Right cardiac atrium (tissue), 5 donors: ENCODE measurements at places on chromosomes 2 and 18. TPM values are rescaled to one million over a fixed set of nuclear protein-coding genes. Genes with fewer than 3 reads are reported as not detected.

GRCh38 chr2:154914561-154914960 is 216.1 kb downstream of the KCNJ3 start:
- no peak for DNase-seq

Gene DHRS9
- total RNA-seq, result 46.3 TPM

Gene LYPD6B
- not detected for total RNA-seq

GRCh38 chr2:54408288-54408687 is 47.8 kb upstream of the SPTBN1 start:
- DNase-seq, result no peak

DNA sequence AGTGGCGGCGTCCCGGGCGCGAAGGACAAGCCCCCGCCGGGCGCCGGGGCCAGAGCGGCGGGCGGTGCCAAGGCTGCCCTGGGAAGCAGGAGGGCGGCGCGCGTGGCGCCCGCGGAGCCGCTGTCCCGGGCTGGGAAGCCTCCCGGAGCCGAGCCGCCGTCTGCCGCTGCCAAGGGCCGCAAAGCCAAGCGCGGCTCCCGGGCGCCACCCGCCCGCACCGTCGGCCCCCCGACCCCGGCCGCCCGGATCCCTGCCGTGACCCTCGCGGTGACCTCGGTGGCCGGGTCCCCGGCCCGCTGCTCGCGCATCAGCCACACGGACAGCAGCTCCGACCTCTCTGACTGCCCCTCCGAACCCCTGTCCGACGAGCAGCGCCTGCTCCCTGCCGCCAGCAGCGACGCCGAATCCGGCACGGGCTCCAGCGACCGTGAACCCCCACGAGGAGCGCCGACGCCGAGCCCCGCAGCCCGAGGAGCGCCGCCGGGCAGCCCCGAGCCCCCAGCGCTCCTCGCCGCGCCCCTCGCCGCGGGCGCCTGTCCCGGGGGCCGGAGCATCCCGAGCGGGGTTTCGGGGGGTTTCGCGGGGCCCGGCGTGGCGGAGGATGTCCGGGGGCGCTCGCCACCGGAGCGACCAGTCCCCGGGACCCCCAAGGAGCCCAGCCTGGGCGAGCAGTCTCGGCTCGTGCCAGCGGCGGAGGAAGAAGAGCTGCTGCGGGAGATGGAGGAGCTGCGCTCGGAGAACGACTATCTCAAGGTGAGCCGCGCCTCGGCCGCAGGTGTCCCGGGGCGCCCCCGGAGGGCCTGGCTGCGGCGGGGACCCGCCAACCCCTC is 820 bp downstream of the MTCL1 start:
- DNase-seq, result peak; percentile 72

- no peak for DNase-seq
These were observed 24.2 kb downstream of the CENPA start for GRCh38 chr2:26809876-26810577.

Gene CDH2
- total RNA-seq, result 338 TPM

GRCh38 chr2:86787736-86788135 is 3.0 kb downstream of the CD8A start:
- peak; percentile 66 for DNase-seq

DNA sequence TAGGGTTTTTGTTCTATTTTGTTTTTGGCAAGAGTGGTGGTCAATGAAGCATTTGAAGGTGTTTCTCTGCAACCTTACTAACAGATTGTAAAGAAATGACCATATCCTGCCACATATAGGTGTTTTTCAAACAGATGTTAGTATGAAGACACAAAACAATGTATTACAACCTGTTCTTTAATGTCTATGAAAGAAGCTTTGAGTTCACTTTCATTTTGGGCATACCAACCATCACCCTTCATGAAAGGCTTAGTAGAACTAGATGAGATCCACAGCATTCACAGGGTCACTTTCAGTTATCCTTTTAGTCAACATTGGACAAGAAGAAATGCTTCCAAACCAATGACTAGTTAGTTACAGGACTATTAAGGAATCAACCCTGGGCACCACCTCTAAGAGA is 95.1 kb downstream of the EHBP1 start:
- DNase-seq, result no peak

GRCh38 chr18:78721981-78722380 is 257.6 kb upstream of the SALL3 start:
- DNase-seq, result no peak

- no peak for DNase-seq
These were observed 13.1 kb downstream of the GNLY start for GRCh38 chr2:85707304-85707703.

GRCh38 chr2:223835701-223836532 is 1.5 kb downstream of the AP1S3 start:
- no peak for DNase-seq

GRCh38 chr2:238560234-238560633 is 133.5 kb downstream of the ASB1 start:
- no peak for DNase-seq

DNA sequence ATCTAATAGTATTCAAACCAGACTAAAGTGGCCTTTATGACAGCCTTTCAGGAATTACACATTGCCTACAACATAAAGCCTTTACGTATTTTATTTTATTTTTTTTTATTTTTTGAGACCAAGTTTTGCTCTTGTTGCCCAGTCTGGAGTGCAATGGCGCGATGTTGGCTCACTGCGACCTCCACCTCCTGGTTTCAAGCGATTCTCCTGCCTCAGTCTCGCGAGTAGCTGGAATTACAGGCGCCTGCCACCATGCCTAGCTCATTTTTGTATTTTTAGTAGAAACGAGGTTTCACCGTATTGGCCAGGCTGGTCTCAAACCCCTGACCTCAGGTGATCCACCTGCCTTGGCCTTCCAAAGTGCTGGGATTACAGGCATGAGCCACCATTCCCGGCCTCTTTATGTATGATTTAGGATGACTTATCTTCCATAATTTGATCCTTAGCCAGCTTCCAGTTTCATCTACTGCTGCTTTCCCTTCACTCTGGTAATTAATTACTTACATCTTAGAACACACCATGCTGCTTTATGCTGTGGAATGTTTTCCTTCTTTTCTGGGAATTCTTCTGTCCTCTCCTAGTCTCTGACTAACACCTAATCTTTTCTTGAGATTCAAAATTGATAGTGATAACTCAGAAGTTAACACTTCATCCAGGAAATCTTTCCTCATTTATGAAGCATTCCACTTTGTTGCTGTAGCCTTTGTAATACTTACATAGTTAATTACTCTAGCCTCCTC is 2.6 kb downstream of the USP14 start:
- no peak for DNase-seq

DNA sequence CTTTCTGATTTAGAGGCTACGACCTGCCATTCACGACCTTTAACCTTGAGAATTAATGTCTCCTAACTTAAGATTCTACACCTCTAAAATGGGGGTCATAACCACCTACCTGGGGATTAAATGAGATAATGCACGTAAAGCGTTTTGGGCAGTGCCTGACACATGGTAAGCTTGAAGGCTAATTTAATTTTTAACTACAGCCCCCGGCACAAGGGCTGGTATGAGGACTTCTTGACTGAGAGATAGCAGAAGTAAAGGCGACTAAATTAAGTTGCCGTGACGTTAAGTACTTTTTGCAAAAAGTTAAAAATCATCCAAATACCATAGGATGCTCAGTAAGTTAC is 549 bp downstream of the MRPL35 start:
- no peak for DNase-seq

Gene C2orf80
- total RNA-seq, result not detected

DNA sequence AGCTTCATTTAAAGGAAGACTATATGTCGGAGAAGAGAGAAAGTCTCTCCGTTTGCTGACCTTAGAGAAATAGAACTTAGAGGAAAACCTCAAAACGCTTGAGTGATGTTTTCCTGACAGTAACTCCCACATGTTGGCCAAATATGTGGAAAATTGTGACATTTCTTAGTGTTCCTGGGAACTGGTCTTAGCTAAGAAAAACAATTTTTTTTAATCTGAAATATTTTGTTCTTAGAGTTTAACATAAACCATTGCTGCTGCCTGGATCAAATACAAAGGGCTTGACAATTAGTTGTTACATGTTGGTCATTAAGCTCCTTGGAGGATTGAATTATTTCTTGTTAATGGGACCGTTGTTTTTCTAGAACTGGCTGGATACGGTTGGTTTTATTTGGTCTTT is 16.3 kb downstream of the DYNC2LI1 start:
- DNase-seq, result no peak

DNA sequence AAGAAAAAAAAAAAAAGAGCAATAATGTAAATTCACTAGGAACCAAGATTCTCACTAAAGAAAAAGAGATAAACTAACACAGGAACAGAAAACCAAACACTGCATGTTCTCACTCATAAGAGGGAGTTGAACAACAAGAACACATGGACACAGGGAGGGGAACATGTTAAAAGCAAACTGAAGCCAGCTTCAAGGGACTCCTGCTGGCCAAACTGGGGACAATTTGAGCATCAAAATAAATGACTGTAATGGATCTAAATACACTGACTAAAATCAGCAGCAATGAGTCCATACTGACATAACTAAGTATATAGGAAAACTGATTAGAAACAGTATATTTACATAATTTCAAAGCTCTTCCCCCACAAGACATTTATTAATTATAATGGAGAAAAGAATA is 73.0 kb downstream of the FARSB start:
- no peak for DNase-seq

DNA sequence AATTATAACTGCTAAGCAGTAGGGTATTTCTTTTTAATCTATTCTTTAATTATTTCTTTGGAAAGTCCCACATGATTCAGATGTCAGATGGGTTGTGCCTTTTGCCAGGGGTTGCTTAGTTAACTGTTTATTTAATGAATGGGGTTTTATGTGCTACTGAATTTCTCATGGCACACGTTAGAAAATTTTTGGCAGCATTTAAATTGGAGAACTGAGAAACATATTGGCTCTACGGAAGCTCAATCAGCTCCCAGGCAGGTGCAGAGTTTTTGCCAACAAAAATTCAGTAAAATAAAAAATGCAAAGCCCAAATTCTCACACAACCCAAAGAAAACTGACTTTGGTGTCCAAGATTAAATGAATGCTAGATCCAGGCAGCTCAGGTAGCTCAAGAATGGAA is 467.2 kb downstream of the NRXN1 start:
- DNase-seq, result no peak

DNA sequence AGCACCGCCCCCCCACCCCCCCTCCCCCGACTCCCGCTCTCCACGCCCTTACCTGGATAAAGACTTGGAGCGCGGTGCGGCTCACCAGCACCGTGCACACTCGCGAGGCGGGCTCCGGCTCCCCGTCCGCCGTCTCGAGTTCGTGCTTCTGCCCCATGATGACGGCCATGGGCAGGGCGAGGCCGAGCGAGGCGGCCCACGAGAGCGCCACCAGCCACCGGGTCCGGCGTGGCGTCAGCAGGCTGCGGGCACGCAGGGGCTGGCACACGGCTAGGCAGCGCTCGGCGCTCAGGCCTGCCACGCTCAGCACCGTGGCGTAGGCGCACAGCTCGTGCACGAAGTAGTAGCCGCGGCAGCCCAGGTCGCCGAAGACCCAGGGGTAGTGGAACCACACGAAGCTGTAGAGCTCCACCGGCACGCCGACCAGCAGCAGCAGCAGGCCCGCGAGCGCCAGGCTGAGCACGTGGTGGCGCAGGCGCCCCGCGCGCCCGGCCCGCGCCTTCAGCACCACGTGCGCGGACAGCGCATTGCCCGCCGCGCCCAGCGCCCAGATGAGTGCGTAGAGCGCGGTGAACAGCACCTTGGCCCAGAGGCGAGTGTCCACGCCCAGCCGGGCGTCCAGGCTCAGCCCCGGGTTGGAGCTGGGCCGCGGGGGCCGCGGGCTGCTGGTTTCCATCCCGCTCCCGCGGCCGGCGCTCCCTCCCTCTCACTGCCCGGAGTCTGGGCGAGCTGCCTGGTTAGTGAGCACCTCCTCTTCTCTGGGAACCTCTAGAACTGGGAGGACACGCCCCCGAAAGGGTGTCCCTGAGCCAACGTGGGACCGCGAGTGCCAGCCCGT is at the start of gene NTSR2:
NTSR2 (minus strand) TSS at position 742 of the 838 bp plus-strand sequence; CDS start at position 676, 66 bp downstream.
- peak; percentile 86 for DNase-seq

GRCh38 chr2:63861220-63861822 is 19.6 kb downstream of the UGP2 start:
- DNase-seq, result no peak

DNA sequence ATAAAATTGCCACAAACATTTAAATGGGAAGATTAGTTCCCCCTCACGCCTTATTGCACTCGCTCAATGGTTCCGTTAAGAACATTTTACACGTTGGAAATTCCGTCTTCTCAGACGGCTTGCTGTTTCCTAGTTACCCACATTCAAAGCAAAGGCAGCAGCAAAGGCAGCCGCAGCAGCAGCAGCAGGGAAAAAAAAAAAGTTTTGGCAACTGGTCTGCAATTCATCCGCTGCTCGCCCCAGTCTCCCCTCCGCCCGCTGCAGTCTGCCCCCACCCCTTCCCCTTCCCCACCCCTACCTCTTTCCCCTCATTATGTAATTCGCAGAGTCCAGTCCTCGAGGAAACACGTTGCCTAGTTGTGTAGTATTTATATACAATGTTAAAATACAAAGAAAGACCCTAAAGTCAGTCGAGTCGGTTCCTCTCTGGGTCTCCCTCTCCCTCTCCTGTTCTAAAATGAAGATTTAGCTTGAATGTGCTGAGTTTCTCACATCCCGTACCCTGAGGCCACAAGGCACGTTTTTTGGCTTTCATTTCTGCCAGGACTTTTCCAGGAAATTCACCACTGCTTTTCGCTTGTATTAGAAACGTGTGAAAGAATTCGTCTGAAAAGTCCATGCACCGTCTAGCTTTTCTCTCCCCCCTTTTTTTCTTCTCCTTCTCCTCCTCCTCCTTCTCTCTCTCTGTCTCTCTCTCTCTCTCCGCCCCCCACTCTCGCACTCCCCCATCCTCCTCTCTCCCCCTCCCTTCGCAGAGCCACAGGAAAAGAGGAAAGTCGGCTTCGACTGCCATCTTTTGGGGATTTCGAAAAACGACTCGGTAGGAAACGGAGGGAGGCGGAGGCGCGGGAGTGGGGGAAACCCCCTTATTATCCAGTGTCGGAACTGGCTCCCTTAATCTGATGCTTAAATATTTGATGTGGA is 140.0 kb downstream of the MEIS1 start:
- peak; percentile 76 for DNase-seq

Gene ALK
- 0.06 TPM for total RNA-seq

DNA sequence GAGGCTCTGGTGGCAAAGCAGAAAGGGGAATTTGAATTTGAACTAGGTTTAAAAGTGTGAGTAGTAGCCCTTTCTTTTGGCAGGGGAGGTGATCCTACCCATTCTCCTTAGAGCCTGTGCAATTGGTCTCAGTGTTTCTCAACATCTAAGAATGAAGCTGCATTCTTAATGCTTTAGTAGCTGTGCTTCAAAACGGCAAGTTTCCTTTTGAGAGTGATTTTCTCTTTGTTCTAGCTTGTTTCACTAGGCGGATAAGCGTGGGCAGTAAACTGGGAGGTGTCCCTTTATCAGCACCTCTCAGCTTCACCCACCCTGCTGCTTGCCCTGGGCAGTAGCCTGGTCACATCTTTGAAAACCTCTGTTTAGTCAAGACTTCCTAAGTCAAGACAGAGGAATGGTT is 6.7 kb downstream of the CRIM1 start:
- no peak for DNase-seq

Gene NMUR1
- total RNA-seq, result 1.1 TPM

GRCh38 chr2:200736646-200737274 is 75.0 kb upstream of the BZW1 start:
- DNase-seq, result no peak

DNA sequence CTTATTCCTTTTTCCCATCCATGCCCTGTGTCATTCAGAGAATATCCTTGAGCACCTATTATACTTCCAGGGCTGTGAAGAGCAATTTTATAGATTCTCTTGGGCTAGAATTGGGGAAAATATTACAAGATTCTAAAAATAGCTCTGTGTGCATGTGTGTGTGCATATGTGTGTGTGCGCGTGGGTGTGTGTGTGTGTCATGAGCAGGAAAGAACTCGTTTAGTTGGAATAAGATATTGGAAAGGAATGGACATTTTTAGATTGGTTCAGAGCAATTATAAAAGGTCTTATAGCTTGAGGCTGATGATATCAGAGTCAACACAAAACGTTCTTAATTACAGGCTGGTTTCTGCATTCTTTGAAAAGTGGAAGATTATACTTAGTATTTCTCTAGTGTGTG is 212.1 kb upstream of the COPS8 start:
- DNase-seq, result no peak
